Natural killer cell (primary cell): ENCODE measurements at places on chromosomes 1 and 21. TPM values are rescaled to one million over a fixed set of nuclear protein-coding genes. Genes with fewer than 3 reads are reported as not detected.

GRCh38 chr1:151837197-151837596 is 2.4 kb downstream of the C2CD4D start:
- no peaks in the 10 kb centered on the region for H3K36me3 ChIP-seq
- peak; percentile 65 for DNase-seq
- H3K4me3 ChIP-seq: peak overlapping the region; percentile 16
- H3K27ac ChIP-seq: peak overlapping the region; percentile 59
- peaks cover 57% of the 10 kb centered on the region for H3K4me1 ChIP-seq

DNA sequence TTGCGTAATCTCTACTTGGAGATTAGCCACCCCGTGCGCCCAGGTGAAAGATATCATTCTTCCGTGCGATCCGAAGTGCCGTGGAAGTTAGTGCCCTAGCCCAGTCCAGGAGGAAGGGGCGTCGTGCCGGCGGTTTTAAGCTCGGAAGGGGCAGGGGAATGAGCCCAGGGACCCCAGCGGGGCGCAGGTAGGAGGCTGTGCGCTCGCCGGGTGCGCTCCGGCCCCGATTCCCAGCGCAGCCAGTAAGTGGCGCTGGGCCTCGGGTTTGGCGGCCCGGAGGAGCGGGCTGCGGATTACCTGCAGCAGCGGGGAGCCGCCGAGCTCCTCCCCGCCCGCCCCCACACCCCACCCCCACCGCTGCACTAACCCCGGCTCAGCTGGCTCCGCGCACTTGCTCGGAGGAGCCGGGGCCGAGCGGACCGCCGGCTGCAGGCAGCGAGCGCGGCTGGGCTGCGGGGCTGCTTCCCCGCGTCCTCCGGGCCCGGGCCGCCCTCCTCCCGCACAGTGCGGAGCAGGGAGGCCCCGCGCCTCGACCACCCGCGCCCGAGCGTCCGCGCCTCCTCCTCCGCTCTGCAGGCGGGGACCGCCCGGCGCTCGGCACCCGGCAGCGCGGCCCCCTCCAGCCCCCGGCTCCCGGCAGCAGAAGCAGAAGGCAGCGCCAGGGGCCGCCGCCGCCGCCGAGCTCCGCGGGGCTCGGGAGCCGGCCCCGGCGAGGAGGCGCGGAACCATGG is at the start of gene RYR2:
Gene RYR2 (plus strand): TSS at position 390 of the 731 bp plus-strand sequence. CDS start 338 bp downstream, at position 728.
- DNase-seq: no peak
- peaks cover 16% of the 10 kb centered on the region for H3K27me3 ChIP-seq
- no peaks in the 10 kb centered on the region for H3K36me3 ChIP-seq
- no peak within 1 kb of the TSS for H3K4me3 ChIP-seq
- H3K27ac ChIP-seq: no peak within 1 kb of the TSS

DNA sequence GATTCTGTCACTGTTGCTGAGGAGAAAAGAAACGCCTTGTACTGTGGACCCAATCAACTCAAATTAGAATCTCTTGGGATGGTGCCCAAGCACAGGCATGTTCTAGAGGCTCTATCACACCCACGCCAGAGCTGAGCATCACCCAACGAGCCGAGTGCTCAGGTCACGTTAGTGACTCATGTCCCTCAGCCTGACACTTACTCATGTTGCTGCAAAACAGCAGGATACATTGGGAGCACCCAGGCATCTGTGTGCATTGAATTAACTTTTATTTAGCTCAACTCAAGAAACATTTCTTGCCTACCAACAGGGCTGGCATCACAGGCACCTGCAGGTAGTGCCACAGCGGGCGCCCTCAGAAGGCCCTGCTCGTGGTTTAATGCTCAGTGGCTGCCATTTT is 149.8 kb downstream of the ETS2 start:
- H3K27ac ChIP-seq: no peak overlapping the region
- no peak for DNase-seq
- H3K4me1 ChIP-seq: no peaks in the 10 kb centered on the region

- no peak overlapping the region for H3K4me3 ChIP-seq
- no peaks in the 10 kb centered on the region for H3K36me3 ChIP-seq
- no peaks in the 10 kb centered on the region for H3K27me3 ChIP-seq
- no peak for DNase-seq
Observed at GRCh38 chr1:71228742-71229365, 148.0 kb upstream of the ZRANB2 start.

Gene OR2AK2
- total RNA-seq: not detected

Gene LEFTY2
- not detected for total RNA-seq
